Activated T-helper 1 cell treated with anti-CD3 and anti-CD28 coated beads, Interleukin-2, amount 50 U/mL, for 16 hours (primary cell): ENCODE measurements at places on chromosomes 4 and X.

- DNase-seq, result no peak
Measured at GRCh38 chr4:14916554-14917297, 85.6 kb upstream of the CPEB2 start.

GRCh38 chr4:13766761-13767540, 139.4 kb upstream of the BOD1L1 start:
- no peak for DNase-seq

- DNase-seq, result no peak
Measured at GRCh38 chr4:91826186-91826585, 477.6 kb upstream of the GRID2 start.

DNA sequence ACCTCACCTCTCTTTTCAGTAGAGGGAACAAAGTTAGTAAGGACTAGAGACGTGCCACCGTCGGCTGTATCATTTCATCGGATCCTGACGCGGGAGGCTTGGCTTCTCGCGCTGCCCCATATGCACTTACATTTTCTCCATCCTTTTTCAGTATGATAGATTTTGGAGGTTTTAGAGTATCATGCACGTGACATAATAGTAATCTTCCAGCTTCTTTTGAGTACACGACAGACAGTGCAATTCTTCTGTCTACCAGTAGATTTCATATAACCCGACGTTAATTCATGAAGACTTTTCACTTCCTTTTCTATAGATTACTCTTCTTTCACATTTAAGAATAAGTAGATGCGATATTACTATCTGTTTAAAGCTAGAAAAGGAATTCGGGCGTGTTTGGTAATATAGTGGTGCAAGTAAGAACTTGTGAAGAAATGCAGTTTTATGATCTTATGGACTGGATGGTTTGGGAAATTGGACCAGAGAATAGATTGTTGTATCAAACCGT, 1.0 kb downstream of the CDS1 start:
- no peak for DNase-seq

- no peak for DNase-seq
Measured at GRCh38 chrX:38271154-38271716, 50.6 kb upstream of the SRPX start.

GRCh38 chrX:134683351-134684005, 25.2 kb upstream of the PLAC1 start:
- DNase-seq, result no peak

GRCh38 chrX:22730542-22730941, 269.2 kb upstream of the DDX53 start:
- no peak for DNase-seq

DNA sequence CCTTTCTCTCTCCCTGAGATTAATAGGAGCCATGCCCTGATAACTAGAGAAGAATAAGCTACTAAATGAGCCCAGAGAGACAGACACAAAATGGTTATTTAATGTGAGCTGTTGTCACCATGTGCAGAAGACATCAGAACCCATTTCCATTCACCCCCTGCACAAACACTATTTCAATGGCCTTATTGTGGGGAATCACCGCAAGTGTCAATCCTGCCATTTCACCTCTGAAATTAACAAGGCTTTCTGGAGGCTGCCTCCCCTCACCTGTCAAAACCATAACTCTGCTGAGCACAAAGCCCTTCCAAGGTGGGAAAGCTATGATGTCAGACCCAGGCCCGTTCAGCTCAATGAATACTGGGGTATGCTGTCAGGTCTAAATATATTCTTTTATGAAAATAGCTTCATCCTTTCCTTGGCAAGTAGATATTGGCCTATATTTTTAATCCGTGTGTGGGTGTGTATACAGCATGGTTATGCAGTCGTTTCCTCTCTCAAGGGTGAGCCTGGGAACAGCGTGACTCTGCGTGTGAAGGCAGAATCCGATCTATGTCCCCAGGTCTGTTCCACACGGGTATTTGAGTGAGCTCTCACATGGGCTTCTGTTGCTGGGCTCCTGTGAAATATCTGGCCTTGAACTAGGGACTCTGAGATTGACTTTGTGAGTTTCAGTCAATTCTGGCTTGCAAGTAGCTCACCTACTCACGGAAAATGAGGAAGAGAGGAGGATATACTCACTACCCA, 266.3 kb downstream of the FBXW7 start:
- DNase-seq, result no peak

DNA sequence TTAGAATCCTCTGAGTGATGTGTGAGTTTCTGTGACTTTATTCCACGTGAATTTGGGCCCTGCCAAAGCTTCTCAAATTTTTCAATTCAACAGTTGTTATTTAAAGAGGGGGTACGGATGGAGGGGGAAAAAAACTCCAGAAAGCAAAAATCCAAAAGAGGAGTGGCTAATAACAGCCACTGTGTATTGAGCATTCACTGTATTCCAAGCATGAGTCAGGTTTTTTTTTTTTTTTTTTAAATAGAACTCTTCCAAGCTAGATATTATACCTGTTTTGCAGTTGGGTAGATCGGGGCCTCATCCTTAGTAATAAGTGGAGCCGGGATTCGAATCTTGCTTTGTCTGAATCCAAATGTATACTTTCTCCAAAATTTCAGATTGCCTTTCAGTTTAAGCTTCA, 6.4 kb upstream of the RHOH start:
- DNase-seq, result no peak

- DNase-seq, result no peak
Measured at GRCh38 chr4:16083241-16084191, at the start of gene PROM1. Gene PROM1 (minus strand): TSS chr4:16084023. CDS start chr4:16075906, 8,117 bp downstream.

DNA sequence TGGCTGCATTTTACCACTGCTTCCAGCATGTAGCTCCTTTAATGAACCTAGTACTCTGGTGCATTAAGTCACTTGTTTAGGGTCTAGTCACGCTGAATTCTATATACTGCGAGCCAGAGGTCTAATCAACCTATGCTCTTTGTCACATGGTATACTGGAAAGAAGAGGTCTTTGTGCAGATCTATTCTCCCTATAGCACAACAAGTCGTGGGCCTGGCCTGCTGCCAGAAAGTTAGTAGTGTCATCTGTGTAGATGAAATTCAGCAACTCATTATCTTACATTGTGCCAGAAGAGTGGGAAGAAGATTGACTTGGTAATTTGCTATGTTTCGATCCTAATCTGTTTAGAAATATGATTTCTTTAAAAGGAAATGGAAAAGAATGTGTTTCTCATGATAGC, 80.8 kb downstream of the AWAT2 start:
- no peak for DNase-seq

DNA sequence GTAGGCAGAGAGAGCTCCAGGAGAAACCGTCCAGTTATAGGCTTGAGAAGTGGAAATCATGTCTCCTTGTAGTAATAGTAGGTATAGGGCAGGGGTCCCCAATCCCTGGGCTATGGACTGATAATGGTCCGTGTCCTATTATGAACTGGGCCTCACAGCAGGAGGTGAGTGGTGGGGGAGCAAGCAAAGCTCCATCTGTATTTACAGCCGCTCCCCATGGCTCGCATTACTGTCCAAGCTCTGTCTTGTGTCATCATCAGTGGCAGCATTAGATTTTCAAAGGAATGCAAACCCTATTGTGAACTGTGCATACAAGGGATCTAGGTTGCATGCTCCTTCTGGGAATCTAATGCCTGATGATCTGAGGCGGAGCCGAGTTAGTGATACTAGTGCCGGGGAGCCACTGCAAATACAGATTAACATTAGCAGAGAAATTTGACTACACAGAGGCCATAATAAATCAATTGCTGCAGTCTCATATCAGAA, 67.6 kb downstream of the MRPL1 start:
- no peak for DNase-seq

DNA sequence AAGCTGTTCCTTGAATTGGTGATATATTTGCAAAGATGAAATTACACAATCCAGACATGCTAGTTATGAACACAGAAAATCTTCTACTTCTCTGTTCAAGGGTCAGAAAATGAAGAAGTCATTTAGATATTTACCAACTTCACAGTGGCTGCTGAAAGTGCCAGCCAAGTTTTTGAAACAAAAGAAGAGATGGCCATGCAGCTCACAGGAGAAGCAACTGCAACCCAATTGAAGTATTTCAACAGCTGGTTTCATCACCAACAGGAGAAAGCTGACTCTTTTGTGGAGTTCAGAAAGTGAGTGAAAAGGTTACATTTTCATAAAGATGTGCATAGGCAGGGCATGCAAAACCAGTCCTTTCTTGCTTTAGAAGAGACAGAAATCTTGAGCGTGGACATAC, 70.1 kb upstream of the LSM6 start:
- no peak for DNase-seq

DNA sequence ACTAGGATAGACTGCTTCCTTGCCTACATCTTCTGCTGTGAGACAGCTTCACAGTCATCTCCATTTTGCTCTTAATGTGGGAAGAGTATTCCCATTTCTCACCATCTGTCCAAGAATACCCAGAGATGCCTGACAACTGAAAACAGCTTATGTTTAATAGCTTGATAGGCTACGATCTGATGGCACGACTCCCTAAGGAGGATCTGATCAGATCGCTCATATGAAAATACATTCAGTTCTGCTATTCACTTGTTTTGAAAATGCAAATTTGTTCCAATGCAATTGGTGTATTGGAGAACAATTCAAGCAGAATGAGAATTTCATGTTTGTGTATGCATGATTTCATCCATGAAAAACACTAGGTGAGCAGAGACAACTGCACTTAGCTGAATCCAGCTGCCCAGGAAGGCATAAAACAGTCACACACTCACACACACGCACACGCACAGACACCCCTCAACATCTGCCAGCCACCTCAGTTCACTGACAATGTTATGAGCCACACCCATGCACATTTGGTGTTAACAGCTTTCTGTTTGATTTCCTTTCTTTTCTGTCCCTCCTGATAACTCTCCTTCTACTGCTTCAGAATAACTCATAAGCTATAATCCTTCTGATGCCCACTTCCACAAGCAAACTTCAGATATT, 29.6 kb downstream of the TRIML1 start:
- no peak for DNase-seq

DNA sequence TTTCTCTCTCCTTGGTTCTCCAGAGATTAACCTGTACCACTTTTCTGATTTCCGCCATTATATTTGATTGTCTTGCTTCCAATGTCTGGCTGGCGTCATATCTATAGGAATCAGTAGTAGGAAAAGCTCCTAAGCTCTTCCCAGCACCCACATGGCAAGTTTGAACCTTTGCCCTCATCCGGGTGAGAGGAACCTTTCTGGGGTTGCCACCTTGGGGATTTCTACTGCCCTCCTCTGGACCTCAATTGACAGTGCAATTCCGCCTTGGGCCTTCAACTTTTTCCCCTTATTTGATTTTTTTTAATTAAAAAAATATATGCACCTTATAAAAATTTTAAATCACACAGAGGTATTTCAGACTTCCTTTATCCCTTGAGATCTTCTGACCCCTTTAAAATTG, 2.0 kb upstream of the CXorf66 start:
- no peak for DNase-seq

GRCh38 chr4:161457906-161458305, 705.9 kb downstream of the FSTL5 start:
- no peak for DNase-seq

DNA sequence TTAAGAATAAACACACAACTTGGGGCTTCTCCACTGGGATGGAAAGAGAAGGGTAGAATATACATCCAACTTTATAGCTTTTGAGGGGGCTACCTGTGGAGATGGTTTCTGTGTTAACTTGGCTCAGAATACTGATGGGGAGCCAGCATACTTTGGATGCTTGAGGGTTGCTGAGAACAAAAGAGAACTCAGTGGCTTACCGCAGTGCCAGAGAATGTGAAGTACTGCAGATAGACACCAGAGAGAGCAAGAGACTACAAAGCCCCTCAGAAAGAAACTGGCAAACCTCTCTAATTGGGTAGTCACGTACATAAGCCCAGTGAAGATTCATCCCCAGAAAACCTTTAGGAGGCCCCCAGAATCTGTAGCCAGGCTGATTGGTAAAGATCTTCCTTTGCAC, 214.4 kb downstream of the DCHS2 start:
- no peak for DNase-seq

- no peak for DNase-seq
Measured at GRCh38 chrX:23578079-23578478, 89.2 kb upstream of the PRDX4 start.

GRCh38 chr4:155072417-155072816, 136.0 kb upstream of the NPY2R start:
- no peak for DNase-seq

GRCh38 chr4:152949930-152950329, 13.8 kb downstream of the FHDC1 start:
- no peak for DNase-seq

- DNase-seq, result peak; percentile 26
Measured at GRCh38 chrX:102515975-102516941, at the start of gene TMSB15A. Gene TMSB15A (minus strand): TSS chrX:102516739.

DNA sequence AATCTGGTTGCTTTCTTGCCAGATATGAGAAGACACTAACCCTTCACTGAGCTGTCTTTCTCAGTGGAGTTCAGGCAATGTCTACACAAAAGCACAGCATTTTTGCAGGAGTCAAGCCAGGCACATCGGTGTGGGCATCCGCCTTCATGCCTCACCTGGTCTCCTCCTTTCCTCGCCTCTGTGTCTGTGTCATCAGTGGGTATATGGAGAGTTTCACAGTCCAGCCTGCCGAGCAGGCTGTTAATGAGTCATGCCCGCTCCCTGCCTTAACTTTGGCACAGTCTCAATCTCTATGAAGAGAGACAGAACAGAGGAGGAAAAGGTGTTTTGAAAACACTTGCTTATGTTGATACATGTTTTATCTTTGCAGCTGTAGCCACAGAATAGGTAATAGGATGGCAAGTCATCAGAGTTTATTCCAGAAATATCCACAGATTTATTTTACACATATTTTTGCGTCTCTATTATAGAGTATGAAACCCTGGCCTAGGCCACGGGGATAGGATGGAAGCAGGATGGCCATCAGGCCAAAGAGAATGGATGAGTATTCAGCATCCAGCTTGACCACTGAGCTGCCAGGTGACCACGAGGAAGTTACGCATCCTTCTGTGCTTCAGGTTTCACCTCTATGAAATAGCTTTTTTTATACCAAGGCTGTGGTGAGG, 32.8 kb upstream of the MAML3 start:
- no peak for DNase-seq

DNA sequence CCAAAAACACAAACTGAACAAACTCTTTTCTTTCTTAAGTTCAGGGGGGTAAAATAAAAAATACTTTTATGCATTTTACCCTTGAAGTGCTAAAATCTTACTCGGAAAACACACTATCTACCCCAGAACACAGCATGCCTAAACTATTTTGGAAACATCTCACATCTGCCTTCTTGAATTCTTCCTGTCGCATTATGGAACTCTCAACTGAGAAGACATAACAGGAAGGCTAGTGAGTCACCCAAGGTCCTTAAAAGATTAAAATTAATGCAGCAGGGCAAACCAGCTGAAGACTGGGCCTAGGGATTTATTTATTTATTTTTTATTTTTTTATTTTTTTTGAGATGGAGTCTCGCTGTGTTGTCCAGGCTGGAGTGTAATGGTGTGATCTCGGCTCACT, 208.2 kb downstream of the APBB2 start:
- no peak for DNase-seq

GRCh38 chr4:4329496-4329895, 39.4 kb downstream of the ZBTB49 start:
- no peak for DNase-seq

DNA sequence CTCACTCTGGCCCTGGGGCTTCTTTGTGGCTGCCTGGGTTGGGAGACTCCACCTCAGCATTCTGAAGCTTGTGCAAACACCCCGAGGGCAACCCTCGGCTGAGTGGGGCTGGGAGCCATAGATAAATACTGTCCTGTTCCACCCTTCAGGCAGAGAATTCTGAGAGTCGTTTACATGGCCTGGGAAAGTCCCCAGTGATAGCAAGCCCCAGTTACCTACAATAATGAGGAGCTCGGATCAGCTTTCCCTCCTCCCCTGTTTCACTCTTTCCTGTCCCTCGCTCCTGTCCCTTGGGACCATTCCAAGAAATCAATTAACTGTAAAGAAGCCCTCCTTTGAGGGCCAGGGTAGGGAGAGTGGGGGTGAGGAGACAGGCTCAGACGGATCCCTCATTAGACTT, 31.6 kb upstream of the DDX3X start:
- no peak for DNase-seq

- no peak for DNase-seq
Measured at GRCh38 chrX:132848296-132848970, 110.0 kb downstream of the HS6ST2 start.
